ENCODE measurements at places on chromosomes 7 and 10. TPM values are rescaled to one million over a fixed set of nuclear protein-coding genes. Genes with fewer than 3 reads are reported as not detected.

GRCh38 chr7:17093461-17093860, 205.0 kb upstream of the AHR start:
- H3K36me3 ChIP-seq = no peaks in the 10 kb centered on the region

- DNase-seq = no peak
- no peak overlapping the region for H3K27ac ChIP-seq
- peaks cover 26% of the 10 kb centered on the region for H3K27me3 ChIP-seq
- no peaks in the 10 kb centered on the region for H3K4me1 ChIP-seq
- no peak overlapping the region for H3K4me3 ChIP-seq
Observed at GRCh38 chr7:49791088-49791741, 17.8 kb downstream of the VWC2 start.

DNA sequence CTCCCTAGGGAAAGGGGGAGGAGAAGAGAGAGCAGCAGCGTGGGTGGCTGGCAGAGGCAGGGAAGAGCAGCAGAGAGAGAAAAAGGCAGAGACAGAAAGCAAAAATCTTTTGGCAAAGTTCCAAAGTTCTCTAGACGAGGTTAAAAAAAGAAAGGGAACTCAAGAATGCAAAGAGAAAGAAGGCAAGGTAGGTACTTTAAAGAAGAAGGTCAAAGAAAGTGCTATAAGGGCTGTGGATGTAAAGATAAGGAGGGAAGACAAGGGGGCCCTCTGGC, 20.2 kb upstream of the OPTN start:
- no peaks in the 10 kb centered on the region for H3K36me3 ChIP-seq
- no peaks in the 10 kb centered on the region for H3K27me3 ChIP-seq
- no peak overlapping the region for H3K4me3 ChIP-seq
- no peak overlapping the region for H3K27ac ChIP-seq

- H3K36me3 ChIP-seq = no peaks in the 10 kb centered on the region
- H3K27ac ChIP-seq = no peak overlapping the region
- no peak for DNase-seq
- peaks cover 12% of the 10 kb centered on the region for H3K27me3 ChIP-seq
- no peaks in the 10 kb centered on the region for H3K4me1 ChIP-seq
Observed at GRCh38 chr10:99266383-99266782, 30.7 kb upstream of the HPSE2 start.

- DNase-seq = no peak
- no peaks in the 10 kb centered on the region for H3K36me3 ChIP-seq
- H3K27ac ChIP-seq = no peak overlapping the region
- no peak overlapping the region for H3K4me3 ChIP-seq
- no peaks in the 10 kb centered on the region for H3K27me3 ChIP-seq
Observed at GRCh38 chr7:125934955-125935354, 1005.3 kb upstream of the POT1 start.

DNA sequence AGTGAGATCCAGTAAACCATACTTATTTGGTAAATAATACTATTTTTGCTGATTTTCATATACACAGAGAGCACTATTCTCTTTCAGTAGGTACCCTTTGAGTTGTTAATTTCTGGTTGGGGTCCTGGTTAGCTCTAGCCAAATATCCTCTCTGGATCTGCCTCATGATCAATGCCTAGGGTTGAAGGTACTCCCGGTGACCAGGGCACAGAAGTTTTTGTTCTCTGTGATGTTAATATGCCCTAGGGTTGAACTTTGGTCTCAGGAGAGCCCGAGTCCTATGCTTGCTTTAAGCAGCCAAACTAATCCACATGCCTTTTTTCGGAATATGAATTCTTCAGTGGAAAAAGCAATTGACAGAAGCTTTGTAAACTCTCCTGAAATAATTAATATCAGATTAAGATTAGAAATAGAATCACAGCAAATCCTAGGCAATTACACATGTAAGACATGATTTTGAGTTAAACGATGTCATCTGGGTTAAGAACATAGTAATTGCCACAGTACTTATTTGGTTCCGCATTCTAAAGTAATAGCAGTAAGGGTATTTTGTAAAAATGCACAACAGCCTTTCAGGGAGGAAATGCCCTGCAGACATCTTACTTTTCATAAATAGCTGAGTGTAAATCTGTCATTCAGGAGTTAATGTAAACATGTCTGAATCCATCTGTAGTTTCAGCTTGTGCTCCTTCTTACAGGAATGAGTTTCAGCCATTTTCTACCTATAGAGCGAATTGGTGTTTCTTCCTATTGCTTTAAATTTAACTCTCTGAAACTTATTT, 10.1 kb downstream of the CHN2 start:
- no peak for DNase-seq
- H3K27ac ChIP-seq = no peak overlapping the region
- no peak overlapping the region for H3K4me3 ChIP-seq
- H3K36me3 ChIP-seq = no peaks in the 10 kb centered on the region

GRCh38 chr7:100163006-100163531, 4.5 kb upstream of the TRAPPC14 start:
- H3K27me3 ChIP-seq = peaks cover 18% of the 10 kb centered on the region
- DNase-seq = peak; percentile 69
- H3K36me3 ChIP-seq = no peaks in the 10 kb centered on the region
- no peak overlapping the region for H3K4me3 ChIP-seq
- peaks cover 15% of the 10 kb centered on the region for H3K4me1 ChIP-seq

The FAM25A gene
- total RNA-seq = 11.4 TPM

DNA sequence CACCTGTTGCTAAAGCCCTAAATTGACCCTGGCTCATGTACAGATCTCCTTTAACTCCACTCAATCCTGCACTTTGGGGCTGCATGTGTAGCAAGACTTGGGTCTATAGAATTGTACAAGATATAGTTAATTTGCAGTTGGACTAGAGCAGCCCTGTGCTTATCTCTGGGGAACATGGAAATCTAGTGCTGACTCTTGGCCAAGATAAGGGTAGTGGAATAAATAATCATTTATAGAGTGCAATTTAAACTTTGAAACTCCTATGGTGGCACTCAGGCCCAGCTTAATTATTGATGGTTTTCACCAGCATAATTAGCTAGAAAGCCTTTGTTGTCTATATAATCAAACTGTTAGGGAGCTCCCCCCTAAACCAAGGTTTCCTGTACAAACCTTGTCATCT, 39.2 kb upstream of the MBL2 start:
- H3K4me1 ChIP-seq = no peaks in the 10 kb centered on the region
- DNase-seq = no peak
- H3K4me3 ChIP-seq = no peak overlapping the region
- H3K36me3 ChIP-seq = no peaks in the 10 kb centered on the region
- no peaks in the 10 kb centered on the region for H3K27me3 ChIP-seq

DNA sequence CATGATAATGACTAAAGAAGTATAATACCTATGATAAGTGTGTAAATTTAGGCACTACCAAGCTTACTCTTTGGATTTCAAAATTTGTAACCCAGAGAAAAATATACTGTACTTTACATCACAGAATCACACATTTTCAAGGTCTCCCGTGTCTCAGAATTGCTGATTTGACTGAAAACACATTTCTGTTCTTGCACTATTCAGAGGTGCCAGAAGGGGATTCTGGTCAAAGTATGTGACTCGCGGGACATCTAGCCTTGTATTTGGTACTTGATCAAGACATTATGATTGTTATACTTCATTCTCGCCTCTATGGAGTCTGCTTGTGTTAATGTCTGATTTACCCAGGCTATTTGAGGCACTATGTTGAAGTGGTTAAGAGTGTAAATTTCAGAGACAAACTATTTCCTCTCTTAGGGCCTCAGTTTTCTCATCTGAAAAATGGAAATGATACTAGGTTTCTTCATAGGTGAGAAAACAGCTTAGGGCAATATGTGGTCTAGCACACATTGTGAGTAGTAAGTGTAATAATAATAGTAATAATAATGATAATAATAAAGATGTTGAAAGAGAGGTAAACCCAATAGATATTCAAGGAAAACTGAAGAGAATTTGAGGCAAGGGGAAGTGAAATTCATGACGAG, 320.4 kb downstream of the RNLS start:
- H3K27ac ChIP-seq = no peak overlapping the region
- H3K36me3 ChIP-seq = no peaks in the 10 kb centered on the region
- H3K4me1 ChIP-seq = no peaks in the 10 kb centered on the region
- H3K27me3 ChIP-seq = no peaks in the 10 kb centered on the region

- H3K27ac ChIP-seq = no peak overlapping the region
- H3K4me1 ChIP-seq = no peaks in the 10 kb centered on the region
- H3K36me3 ChIP-seq = no peaks in the 10 kb centered on the region
Observed at GRCh38 chr10:17910125-17910789, 41.5 kb upstream of the SLC39A12 start.

GRCh38 chr10:107653832-107654287, 489.4 kb upstream of the SORCS1 start:
- H3K27ac ChIP-seq = no peak overlapping the region
- no peak for DNase-seq
- H3K4me3 ChIP-seq = peak overlapping the region; percentile 21
- no peaks in the 10 kb centered on the region for H3K36me3 ChIP-seq
- no peaks in the 10 kb centered on the region for H3K4me1 ChIP-seq

DNA sequence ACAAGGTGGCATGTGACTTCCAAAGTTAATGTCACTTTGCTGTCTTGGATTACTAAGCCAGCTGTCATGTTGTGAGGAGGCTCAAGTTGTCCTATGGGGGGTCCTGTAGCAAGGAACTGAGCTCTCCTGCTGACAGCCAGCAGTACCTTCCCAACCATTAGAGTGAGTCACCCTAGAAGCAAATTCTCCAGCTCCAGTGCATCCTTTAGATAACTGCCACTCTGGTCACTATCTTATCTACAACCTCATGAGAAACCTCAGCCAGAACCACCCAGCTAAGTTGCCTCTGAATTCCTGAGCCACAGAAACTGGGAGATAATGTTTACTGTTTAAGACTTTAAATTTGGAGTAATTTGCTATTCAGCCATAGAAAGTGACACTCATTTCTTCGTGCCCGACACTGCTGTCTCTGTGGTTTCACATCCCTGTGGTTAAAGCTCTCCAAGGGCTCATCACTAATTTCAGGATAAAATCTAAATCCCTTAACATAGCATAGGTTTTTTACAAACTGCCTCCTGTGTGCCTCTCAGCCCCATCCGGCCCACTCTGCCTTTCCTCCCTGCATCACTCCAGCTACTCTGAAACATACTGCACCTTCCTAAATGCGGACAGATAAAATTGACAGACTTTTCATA, 83.5 kb downstream of the PRR15 start:
- DNase-seq = no peak
- no peak overlapping the region for H3K4me3 ChIP-seq
- no peaks in the 10 kb centered on the region for H3K4me1 ChIP-seq
- H3K36me3 ChIP-seq = no peaks in the 10 kb centered on the region
- no peak overlapping the region for H3K27ac ChIP-seq
- no peaks in the 10 kb centered on the region for H3K27me3 ChIP-seq

The GSDME gene
- total RNA-seq = 11.5 TPM

GRCh38 chr7:19377611-19378344, 232.6 kb upstream of the FERD3L start:
- no peak overlapping the region for H3K27ac ChIP-seq
- DNase-seq = no peak
- no peak overlapping the region for H3K4me3 ChIP-seq
- H3K4me1 ChIP-seq = no peaks in the 10 kb centered on the region
- no peaks in the 10 kb centered on the region for H3K36me3 ChIP-seq

The NPSR1 gene
- total RNA-seq = not detected

The PAX4 gene
- not detected for total RNA-seq

DNA sequence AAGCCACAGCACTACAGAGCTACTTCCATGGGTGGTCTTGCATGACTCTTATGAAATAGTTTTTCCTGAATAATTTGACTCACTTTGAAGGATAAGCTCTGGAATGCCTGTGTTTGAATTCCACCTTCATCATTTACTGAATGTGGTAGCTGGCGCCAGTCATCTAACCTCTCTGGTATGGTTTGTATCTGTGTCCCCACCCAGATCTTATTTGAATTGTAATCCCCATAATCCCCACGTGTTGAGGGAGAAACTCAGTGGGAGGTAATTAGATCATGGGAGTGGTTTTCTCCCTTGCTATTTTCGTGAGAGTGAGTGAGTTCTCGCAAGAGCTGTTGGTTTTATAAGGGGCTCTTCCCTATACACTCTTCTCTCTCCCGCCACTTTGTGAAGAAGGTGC, 11.2 kb upstream of the SLC13A1 start:
- H3K27me3 ChIP-seq = no peaks in the 10 kb centered on the region
- DNase-seq = no peak
- no peak overlapping the region for H3K4me3 ChIP-seq
- no peaks in the 10 kb centered on the region for H3K36me3 ChIP-seq
- H3K4me1 ChIP-seq = no peaks in the 10 kb centered on the region

The DEPP1 gene
- total RNA-seq = 15.1 TPM

GRCh38 chr10:10829576-10829975, 188.1 kb upstream of the CELF2 start:
- H3K27ac ChIP-seq = no peak overlapping the region
- DNase-seq = no peak
- no peak overlapping the region for H3K4me3 ChIP-seq
- H3K27me3 ChIP-seq = no peaks in the 10 kb centered on the region

GRCh38 chr10:48508791-48509772, 95.8 kb downstream of the ARHGAP22 start:
- no peaks in the 10 kb centered on the region for H3K27me3 ChIP-seq
- no peak for DNase-seq
- peaks cover 4% of the 10 kb centered on the region for H3K4me1 ChIP-seq
- no peak overlapping the region for H3K4me3 ChIP-seq
- no peaks in the 10 kb centered on the region for H3K36me3 ChIP-seq
- no peak overlapping the region for H3K27ac ChIP-seq

DNA sequence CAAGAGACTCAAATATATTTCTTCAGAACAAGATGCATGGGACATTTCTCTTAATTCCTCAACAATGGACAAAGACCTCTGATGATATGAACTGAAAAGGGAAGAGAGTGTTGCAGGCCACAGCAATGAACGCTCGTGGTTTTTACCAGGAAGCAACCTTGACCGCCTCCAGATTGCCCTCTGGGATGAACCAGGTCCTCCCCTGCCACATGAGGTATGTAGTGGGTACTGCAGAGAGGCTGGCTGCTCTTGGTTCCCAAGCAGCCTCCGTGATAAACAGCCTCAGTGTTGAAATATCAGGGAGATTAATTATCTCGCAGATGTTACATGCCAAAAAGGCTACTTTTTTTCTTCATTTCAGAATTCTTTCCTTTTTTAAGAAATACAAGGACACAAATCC, 338.8 kb downstream of the ELMO1 start:
- H3K27me3 ChIP-seq = no peaks in the 10 kb centered on the region
- H3K4me1 ChIP-seq = no peaks in the 10 kb centered on the region
- H3K27ac ChIP-seq = no peak overlapping the region

- no peaks in the 10 kb centered on the region for H3K4me1 ChIP-seq
- H3K27me3 ChIP-seq = no peaks in the 10 kb centered on the region
Observed at GRCh38 chr10:95459446-95460045, 101.6 kb downstream of the SORBS1 start.

DNA sequence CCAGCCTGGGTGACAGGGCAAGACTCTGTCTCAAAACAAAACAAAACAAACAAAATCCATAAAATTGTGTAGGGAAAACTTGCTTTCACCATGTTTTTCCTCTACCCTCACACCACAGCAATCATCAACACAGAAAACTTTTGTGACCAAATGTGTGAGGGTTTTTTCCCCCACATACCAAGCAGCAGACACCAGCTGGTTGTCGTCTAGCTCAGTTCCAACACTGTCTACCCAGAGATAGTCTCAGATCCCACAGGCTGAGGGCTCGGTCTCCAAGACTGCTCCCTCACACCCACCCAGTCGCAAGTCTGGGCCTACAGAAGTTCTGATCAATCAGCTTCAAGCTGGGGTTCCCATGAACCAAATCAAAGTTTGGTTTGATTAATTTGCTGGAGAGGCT, 322.4 kb upstream of the MAGI2 start:
- H3K27me3 ChIP-seq = no peaks in the 10 kb centered on the region
- H3K4me3 ChIP-seq = no peak overlapping the region
- no peak for DNase-seq
- no peaks in the 10 kb centered on the region for H3K36me3 ChIP-seq
